ENCODE measurements at places on chromosomes 3 and 15.
A peak's percentile ranks its signal among the peaks of the same experiment; 100 is the strongest.

- DNase-seq = no peak
Measured at GRCh38 chr15:85440451-85440850, 60.0 kb downstream of the AKAP13 start.

- no peak for DNase-seq
Measured at GRCh38 chr15:57045741-57046382, 127.4 kb downstream of the TCF12 start.

DNA sequence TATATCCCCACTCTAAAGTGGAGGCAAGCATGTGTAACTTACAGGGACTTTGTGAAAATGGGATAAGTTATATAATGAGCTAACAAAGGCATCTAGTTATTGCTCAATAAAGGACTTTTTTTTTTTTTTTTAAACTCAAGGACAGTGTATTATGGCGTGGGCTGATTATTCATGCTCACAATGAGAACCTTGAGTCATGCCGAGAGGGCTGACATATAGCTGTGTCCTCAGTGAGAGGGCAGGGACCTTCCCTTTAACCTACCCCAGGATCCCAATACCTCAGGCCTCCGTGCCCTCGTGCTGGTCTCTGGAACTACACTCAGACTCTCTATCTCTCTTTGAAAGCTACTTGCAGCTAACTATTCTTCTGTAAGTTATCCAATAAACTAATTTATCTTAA is 319.9 kb upstream of the ICE2 start:
- DNase-seq = no peak

DNA sequence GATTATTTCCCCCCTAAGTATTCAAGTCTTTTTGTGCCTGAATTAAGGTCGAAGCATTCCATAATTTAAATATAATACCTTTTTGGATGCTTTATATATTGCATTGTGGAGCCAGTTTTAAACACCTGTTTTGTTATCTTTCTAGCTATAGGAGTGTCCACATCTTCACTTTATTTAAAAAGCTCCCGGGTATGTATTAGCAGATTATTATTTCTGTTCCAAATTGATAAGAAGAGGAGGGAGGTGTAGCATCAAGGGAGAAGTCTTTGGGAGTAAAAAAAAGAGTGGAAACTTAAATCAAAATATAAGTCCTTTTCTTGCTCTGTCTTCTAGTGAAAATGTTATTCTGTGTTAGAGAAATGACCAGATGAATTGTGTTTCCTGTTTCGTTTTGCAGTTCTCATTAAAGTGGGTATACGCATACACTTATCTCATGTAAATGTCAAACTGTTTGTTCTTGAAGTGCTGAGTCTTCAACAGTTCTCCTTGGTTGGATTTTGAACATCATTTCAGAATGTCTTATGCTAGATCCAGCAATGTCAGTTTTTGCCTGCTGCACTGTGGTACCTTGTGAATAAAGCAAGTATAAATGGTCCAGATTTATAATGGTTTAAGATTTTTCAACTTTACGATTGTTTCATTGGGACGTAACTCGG is 105.8 kb downstream of the FNDC3B start:
- DNase-seq = no peak

- peak; percentile 32 for DNase-seq
Measured at GRCh38 chr15:58260205-58260724, 122.1 kb downstream of the AQP9 start.

GRCh38 chr3:122004107-122004506 is 17.9 kb downstream of the ILDR1 start:
- no peak for DNase-seq

- DNase-seq = peak; percentile 46
Measured at GRCh38 chr3:73056014-73056844, 5.2 kb upstream of the EBLN2 start.

GRCh38 chr15:87228460-87228859 is 1028.1 kb downstream of the NTRK3 start:
- DNase-seq = no peak

DNA sequence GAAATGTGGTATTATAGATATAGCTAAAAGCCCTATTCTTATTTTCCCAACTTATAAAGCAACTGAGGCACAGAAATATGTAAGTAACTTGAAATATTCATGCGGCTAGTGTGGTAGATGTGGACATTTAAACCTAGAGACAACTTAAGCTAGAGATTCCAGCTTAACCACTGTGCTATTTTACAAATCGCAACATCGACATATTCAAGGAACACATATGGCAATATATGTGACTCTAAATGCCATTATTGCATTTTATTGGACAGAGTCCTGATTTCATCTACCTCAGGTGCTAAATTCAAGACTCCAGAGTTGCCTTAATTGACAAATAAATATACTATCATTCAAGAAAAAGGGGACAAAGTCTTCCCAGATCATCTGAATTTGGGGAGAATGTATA is 442.3 kb downstream of the NLGN1 start:
- no peak for DNase-seq

DNA sequence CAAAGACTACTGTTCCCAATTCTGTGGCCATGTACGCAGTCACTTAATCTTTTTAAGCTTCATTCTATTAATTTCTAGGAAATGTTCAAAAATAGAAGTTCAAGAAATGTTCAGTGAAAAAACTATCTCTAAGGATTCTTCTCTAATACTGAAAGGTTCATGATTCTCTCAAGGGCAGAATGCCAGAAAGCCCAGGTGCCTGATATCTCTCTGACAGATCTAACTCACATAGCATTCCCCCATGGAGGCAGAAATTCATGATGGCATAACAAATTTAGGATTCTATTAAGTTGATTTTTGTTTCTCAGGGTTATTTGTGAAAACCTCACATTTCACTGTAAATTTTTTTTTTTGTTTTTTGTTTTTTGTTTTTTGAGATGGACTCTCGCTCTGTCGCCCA is 17.5 kb downstream of the CHRM5 start:
- DNase-seq = no peak

DNA sequence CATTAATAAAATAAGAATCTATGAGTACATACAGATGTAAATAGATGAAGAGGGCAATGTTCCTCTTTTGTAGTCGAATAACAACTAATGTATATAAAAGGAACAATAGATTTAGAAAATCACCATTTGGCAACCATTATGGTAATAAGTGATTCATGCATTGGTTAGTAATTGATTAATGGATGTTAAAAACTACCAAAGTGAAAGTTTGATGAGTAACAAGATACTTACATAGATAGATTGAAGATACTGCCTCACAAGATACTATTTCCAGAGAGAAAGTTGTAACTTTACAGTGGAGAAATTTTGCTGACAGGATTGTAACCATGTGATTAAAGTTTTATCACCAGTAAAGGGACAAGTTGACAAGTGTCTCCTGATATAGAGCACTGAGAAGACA is 55.0 kb downstream of the TCF12 start:
- no peak for DNase-seq

DNA sequence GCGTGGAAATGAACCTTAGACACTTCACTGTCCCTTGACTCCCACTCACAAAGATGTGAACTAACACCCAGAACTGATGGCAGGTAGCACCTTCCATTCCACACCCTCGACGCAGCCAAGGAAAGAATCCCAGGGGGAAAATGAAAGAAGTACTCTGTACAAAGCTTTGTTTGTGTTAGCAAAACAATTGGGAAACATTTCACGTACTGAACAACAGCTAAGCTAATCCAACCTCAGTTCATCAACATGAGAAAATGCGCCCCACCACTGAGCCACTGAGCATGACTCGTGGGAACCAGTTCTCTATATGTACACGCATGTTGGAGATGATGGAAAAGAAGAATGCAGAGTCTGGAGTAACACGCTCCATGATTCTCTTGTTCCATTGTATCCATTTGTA is 32.0 kb downstream of the CORO2B start:
- no peak for DNase-seq

DNA sequence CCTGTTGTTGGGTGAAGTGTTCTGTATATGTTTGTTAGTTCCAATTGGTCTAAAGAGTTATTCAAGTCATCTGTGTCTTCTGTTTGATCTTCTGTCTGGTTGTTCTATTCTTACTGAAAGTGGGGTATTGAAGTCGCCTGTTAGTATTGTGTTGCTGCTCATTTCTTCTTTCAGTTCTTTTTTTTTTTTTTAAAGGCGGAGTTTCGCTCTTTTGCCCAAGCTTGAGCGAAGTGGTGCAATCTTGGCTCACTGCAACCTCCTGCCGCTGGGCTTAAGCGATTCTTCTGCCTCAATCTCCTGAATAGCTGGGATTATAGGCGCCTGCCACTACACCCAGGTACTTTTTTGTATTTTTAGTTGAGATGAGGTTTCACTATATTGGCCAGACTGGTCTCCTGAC is 23.5 kb downstream of the PFN2 start:
- DNase-seq = no peak

GRCh38 chr3:142889212-142890014 is 530 bp upstream of the PCOLCE2 start:
- DNase-seq = no peak

DNA sequence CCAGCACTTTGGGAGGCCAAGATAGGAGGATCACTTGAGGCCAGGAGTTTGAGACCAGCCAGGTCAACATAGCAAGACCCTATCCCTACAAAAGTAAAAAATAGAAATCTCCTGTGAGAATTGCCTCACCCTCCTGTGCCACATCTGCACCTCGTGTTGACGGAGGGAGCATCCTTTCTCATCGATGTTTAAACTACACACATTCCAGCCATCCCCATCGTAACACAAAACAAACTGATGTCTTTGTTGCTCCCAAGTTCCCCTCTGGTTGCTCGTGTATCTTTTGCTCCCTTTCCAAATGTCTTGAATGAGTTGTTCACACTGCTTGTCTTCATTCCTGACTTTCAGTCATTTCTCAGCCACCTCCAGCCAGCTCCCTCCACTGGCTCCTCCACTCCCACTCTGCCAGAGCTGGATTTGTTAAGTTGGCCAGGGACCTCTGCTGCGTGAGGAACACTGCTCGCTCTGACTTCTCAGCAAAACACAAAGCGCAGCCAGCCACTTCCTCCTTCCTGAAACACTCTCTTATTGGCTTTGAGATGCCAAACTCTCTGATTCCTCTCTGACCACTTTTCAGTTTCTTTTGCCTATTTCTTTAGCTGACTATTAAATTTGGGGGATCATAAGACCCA is 53.6 kb upstream of the ATP13A3 start:
- no peak for DNase-seq

DNA sequence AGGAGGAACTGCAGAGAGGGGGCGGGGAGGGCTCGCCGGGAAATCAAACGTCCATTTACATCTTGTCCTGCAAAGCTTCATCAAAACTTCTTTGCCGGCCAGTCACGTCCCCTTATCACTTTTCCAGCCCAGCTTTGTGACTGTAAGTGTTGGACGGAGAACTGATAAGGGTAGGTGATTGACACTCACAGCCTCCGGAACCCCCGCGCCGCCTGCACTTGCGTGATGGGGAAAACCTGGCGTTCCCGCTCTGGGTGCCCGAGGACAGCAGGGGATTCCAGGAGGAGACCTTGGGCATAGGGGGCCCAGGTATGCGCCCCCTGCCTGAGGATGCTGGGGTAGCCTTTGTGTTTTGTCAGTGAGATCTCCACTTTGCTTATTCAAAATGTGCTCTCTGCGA is 72.8 kb upstream of the ANKRD34C start:
- no peak for DNase-seq

GRCh38 chr3:148914936-148915690 is 50.0 kb downstream of the CPA3 start:
- no peak for DNase-seq

DNA sequence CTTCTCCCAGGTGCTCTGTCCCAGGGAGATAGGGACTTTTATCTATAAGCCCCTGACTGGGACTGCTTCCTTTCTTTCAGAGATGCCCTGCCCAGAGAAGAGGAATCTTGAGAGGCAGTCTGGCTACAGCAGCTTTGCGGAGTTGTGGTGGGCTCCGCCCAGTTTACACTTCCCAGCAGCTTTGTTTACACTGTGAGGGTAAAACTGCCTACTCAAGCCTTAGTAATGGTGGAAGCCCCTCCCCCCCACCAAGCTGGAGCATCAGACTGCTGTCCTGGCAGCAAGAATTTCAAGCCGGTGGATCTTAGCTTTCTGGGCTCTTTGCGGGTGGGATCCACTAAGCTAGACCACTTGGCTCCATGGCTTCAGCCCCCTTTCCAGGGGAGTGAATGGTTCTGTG is 253.8 kb upstream of the ARL6 start:
- DNase-seq = no peak

GRCh38 chr15:75389791-75390382 is 21.5 kb upstream of the MAN2C1 start:
- no peak for DNase-seq

DNA sequence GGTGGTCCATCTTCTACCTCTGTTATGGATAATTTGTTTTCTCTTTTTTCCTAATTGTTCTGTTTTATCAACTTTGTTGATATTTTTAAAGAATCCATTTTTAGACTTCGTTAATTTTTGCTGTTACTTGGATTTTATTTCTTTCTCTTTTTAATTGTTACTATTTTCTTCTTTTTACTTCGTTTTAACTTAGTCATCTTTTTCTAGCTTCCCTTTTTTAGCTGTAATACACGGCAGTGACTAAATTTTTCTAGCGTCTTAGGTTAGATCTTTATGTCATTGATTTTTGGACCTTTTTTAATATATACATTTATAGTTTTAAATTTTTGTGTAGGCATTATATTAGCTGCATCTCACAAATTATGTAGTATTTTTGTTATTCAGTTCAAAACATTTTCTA is 33.1 kb downstream of the ARIH2 start:
- no peak for DNase-seq

DNA sequence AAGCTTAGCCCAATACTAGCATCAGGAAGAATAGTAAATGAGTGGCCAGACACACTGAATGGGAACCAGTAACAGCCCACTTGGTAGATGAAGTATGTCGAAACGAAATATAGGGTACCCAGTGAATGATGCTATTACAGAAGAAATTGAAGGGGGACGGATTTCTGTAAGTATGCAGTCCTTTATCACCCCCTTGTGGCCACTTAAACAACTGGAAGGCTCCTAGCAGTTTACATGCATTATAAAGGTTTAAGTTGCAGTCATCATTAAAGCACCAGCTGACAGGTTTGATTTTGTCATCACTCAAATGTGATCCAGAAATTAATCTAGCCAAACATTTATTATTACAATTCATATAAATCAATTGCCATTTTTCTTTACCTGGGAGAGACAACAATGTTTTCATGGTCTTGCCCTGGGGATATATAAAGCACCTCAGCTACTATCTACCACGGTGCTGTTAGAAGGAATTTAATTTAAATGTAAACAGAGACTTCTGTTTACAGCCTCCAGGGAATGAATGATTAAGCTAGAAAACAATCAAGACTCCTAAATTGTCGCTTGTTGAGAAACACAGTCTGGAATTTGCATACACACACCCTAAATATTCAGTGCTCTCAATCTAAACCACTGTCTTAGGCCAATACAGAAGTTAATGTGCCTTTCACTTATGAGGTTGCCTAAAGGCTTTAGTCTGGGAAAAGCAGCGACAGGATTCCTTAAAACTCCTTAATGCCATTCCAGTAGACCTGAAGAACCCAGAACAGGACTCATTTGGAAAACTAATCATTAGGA is 7.8 kb downstream of the EIF1B start:
- peak; percentile 71 for DNase-seq

DNA sequence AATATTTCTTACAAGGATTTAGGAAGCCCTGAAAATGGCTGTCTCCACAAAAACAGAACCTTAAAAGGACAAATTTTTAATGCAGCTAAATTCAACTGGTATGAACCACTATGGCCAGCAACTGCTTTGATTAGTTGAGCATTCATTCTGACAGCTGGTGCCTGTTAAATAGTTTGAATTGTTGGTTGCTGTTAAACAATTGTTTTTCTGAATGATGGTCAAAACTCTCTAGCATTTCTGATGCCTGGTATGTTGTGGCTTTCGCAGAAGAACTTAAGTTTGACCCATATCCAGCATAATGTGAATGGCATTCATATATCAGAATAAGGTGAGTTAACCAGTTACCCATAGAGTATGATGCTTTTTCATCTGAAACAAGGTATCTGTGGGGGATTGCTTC is 138.4 kb downstream of the MEIS2 start:
- DNase-seq = no peak

- DNase-seq = no peak
Measured at GRCh38 chr15:77004189-77004588, 9.3 kb downstream of the PSTPIP1 start.
